ENCODE measurements at places on chromosomes 5 and 9. TPM values are rescaled to one million over a fixed set of nuclear protein-coding genes. Genes with fewer than 3 reads are reported as not detected.
A peak's percentile ranks its signal among the peaks of the same experiment; 100 is the strongest.

Gene MZB1
- total RNA-seq, result not detected

Gene PCDHGB2
- 2.3 TPM for total RNA-seq

Gene S100Z
- not detected for total RNA-seq

Gene IQGAP2
- total RNA-seq, result 41.2 TPM

Gene NMUR2
- not detected for total RNA-seq

Gene ASPN
- total RNA-seq, result 3.6 TPM

Gene OLFML2A
- total RNA-seq, result 5.3 TPM

GRCh38 chr9:18207735-18208134 is 266.2 kb upstream of the ADAMTSL1 start:
- no peak for DNase-seq

DNA sequence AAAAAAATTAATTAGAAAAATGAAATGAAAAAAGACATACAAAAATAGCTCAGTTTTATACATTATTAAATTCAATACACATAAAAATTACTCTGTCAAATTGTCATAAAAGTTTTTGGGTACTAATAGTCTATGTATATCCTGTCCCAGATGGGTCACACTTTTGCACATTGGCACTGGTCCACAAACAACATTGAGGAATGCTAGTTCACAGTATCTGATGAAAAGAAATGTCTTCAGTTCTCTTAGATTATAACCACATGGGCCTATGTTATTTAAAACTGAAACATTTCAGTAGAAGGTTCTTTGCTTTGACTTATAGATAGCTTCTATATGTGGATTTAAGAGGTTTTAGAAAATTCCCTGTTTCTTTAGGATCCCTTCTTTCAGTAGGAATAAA is 39.8 kb downstream of the LNPEP start:
- no peak for DNase-seq

GRCh38 chr5:172178991-172179989 is 8.7 kb downstream of the STK10 start:
- DNase-seq, result no peak

DNA sequence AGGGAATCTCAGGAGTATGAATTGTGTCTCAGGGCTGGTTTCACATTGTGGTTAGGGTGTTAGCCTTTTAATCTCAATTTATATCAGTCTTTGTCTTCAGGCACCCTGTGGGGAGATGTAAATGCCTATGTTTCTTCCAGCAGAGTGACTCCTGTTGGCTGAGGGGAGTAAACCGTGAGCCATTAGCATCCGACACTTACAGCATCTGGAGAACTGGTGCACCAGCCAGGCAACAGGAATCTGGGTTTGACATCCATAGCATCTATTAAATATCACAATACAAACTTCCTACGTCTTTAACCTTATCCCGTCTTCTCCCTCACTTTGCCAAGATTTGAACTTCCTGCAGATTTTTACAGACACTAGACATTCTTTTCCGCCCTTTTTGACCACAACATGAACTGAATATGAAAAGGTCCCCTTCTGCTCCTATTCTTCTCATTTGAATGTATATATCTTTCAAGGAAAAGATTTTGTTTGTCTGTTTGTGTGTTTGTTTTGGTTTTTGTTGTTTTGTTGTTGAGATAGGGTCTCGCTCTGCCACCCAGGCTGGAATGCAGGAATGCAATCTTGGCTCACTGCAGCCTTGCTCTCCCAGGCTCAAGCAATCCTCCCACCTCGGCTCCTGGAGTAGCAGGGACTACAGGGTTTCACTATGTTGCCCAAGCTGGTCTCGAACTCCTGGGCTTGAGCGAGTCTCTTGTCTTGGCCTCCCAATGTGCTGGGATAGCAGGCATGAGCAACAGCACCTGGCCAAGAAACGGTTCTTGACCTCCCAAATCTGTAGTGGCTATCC is 626.2 kb downstream of the TLR4 start:
- no peak for DNase-seq

DNA sequence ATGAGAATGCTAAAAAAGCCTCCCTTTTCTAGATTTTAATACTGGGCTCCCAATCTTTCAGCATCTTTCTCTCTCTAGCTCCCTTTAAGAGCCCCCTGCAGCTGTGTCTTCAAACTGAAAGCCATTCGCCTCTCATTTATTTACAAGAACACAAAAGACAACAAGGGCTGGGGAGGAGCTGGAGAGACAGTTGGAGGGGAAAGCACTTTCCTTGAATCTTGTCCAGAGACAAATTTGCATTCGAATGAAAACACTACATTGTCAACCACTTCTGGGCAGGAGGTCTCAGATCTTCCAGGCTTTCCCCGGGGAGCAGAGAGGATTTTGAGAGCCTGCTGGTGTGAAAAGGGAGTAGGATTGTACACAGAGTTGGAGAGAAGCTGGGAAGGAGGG is 518.3 kb downstream of the CTNND2 start:
- DNase-seq, result no peak

DNA sequence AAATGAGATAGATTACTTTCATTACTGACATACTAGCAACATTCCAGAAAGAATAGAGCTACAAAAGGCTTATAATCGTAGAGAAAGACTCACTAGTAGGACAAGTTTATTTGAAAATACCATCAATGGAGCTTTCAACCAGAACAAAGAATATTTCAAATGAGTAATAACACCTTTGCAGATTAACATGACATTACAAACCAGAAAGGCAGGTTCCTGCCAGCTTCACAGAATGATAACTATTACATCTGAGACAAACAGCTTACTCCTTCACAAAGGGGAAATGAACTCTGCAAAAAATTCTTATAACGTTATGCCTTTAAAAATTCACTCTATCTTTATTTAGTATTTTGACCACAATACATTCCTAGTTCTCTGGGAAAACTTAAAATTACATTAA is 103.1 kb downstream of the EPB41L4A start:
- DNase-seq, result no peak

DNA sequence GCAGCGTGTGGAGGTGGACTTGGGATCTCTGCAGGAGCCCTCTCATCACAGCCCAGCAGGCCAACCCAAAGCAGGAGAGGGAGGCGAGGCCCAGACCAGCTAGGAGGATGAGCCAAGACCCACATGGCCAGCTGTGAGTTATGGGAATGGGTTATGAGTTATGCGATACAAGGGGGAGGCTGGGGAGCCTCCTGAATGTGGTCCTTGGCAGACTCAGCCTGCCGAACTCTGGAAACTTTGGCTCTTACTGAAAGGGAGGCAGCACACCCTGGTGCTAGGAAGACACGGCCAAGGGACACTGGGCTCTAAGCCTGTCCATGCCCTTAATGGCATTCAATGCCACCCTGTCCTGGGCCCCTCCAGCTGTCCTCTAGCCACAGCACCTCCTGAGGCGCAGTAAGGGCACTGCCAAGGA is 7.7 kb upstream of the VAV2 start:
- DNase-seq, result no peak

- DNase-seq, result no peak
These were observed 5.5 kb upstream of the CPEB4 start for GRCh38 chr5:173882632-173883031.

GRCh38 chr5:144196612-144197011 is 25.9 kb downstream of the KCTD16 start:
- DNase-seq, result no peak

DNA sequence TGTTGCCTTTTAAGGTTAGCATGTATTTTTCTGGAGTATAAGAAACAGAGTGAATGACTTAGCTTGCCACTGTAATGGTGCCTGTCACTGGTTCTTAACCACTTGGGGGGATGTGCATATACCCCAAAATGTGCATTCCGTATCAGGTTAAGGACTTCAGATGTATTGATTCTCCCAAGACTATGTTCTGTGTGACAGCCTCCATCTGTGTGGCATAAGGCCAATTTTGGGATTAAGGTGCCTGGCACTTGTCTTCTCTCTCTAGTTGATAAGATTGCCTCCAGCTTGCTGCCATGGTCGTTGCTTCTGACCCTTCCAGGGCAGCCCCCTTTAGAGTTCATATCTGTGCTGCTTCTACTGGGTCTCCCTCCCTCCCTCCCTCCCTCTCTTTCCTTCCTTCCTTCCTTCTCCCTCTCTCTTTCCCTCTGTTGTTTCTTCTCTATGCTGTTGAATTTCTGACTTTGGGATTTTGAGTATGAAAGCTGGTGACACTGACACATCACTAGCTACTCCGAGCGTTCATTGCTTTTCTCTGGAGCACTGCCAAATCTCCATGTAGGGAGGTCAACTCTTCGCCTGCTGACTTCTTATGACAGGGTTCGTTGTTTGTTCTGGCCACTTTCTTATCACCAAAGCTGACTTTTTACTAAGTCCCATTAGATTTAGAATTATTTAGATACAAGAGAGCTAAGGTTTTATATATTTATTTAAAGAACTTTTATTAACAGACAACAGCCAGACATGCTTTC is 31.0 kb downstream of the TNFAIP8 start:
- DNase-seq, result peak; percentile 26
